ENCODE measurements at places on chromosomes 3 and 15.

DNA sequence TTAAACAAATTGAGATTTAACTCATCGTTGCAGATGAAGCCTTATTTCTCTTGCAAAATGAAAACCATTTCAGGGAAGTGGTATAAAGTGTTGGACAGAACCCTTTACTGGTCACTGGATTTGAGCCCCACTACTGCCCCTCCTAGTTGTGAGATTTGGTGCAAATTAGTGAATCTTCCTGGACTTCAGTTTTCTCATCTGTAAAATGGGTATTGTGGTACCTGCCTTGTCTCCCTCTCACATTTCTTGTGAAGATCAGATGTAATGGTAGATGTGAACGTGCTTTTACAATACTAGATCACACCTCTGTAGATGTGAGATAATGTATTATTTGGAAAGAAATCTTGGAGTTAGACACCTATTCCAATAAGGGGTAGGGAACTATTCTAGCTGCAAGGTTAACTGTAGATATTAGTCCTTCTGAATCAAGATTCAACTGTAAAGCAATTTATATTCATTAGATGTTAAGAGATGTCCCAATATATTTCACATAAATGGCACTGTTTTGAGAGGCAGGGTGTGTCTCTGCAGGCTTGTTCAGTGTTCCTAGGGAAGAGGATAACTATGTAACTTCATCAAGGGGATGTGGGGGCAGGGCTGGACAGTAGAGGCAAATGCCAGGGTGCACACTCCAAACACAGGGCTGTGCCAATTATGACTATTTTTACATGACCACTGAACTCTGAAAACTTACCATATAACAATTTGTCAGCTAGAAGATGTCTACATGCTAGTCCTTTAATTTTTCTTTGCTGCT is 112.4 kb upstream of the PFN2 start:
- H3K36me3 ChIP-seq: no peaks in the 10 kb centered on the region
- H3K4me3 ChIP-seq: no peak overlapping the region
- H3K27me3 ChIP-seq: no peaks in the 10 kb centered on the region
- DNase-seq: no peak

- no peaks in the 10 kb centered on the region for H3K36me3 ChIP-seq
- H3K27ac ChIP-seq: no peak overlapping the region
- H3K27me3 ChIP-seq: peaks cover 11% of the 10 kb centered on the region
- no peak for DNase-seq
These were observed 504.9 kb upstream of the SEMA6D start for GRCh38 chr15:47212222-47213010.

- H3K27ac ChIP-seq: no peak overlapping the region
- H3K4me3 ChIP-seq: no peak overlapping the region
- no peak for DNase-seq
- H3K4me1 ChIP-seq: peaks cover 7% of the 10 kb centered on the region
- no peaks in the 10 kb centered on the region for H3K36me3 ChIP-seq
- no peaks in the 10 kb centered on the region for H3K27me3 ChIP-seq
These were observed 60.4 kb upstream of the CHD2 start for GRCh38 chr15:92839696-92840095.

DNA sequence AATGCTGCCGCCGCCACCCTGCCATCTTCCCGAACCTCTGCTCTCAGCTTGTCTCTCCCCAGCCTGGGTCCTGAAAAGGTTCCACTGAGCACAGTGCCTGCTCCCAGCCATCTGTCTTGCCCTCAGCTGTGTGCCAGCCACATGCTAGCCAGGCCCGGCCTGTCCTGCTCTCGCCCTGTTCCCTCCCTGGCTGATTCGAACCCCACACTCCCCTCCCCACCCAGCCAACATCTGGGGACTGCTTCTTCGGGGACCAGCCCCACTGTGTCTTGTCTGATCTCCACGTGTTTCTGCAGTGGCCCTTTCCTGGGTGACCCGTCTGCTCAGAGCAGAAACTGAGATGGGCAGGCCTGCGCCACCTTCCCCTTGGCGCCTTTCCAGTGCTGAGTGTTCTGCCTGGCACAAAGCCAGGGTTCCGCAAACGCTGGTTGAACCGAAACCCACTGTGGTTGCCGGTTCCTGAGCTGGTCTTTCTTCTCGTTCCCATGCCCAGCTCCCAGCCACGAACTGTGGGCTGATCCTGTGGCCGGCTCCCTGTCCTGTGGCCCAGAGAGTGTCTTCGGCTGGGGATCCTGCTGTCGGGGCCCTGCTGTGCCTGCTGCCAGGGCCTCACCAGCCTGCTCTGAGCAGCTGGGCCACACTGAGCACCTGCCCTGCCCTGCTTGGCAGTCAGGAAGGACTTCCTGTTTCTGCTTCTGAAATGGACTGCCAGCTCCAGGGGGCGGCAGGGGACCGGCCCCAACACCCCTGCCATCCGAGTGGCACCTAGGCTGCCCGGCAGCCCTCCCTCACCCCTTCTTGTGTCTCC is 62.7 kb upstream of the KLF13 start:
- peak overlapping the region; percentile 14 for H3K27ac ChIP-seq
- peak; percentile 77 for DNase-seq
- H3K27me3 ChIP-seq: no peaks in the 10 kb centered on the region
- H3K4me1 ChIP-seq: peaks cover 9% of the 10 kb centered on the region
- H3K4me3 ChIP-seq: no peak overlapping the region
- no peaks in the 10 kb centered on the region for H3K36me3 ChIP-seq

GRCh38 chr15:57548835-57549234 is 42.9 kb upstream of the MYZAP start:
- H3K4me3 ChIP-seq: no peak overlapping the region
- H3K4me1 ChIP-seq: peaks cover 25% of the 10 kb centered on the region
- H3K36me3 ChIP-seq: no peaks in the 10 kb centered on the region
- DNase-seq: no peak
- H3K27me3 ChIP-seq: no peaks in the 10 kb centered on the region
- no peak overlapping the region for H3K27ac ChIP-seq

- H3K4me1 ChIP-seq: peaks cover 8% of the 10 kb centered on the region
- no peaks in the 10 kb centered on the region for H3K27me3 ChIP-seq
- no peak overlapping the region for H3K27ac ChIP-seq
- H3K36me3 ChIP-seq: no peaks in the 10 kb centered on the region
- DNase-seq: no peak
- H3K4me3 ChIP-seq: no peak overlapping the region
These were observed 30.5 kb upstream of the GALNT15 start for GRCh38 chr3:16143861-16144447.

GRCh38 chr15:84727429-84727828 is 11.5 kb upstream of the SEC11A start:
- DNase-seq: no peak
- no peak overlapping the region for H3K27ac ChIP-seq
- H3K4me1 ChIP-seq: peaks cover 12% of the 10 kb centered on the region
- H3K27me3 ChIP-seq: no peaks in the 10 kb centered on the region
- H3K36me3 ChIP-seq: no peaks in the 10 kb centered on the region

DNA sequence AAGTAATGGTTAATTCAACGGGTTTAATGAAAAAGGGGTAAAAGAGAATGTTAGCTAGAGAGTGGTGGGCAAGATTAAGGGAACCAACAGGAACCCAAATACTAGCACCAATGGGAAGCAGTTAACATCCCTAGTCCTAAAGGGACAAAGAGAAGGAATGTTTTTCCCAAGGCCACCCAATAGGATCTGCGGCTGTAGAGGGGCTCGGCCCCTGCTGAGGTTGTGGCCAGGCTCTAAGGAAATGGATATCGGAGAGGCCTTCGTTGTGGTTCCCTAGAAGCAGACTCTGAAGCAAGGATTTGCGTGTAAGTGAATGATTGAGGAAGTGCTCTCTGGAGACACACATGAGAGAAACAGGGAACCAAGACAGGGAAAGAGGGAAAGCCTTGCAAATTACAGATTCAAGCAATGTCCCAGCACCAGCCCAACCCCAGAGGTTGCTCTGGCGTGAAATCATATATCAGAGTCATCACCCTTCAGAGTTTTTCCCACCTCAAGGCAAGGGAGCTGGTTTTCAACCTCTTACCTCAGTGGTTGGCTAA is 83.6 kb upstream of the TNIK start:
- no peak overlapping the region for H3K4me3 ChIP-seq
- no peak overlapping the region for H3K27ac ChIP-seq
- no peaks in the 10 kb centered on the region for H3K27me3 ChIP-seq
- H3K36me3 ChIP-seq: no peaks in the 10 kb centered on the region
- no peak for DNase-seq

DNA sequence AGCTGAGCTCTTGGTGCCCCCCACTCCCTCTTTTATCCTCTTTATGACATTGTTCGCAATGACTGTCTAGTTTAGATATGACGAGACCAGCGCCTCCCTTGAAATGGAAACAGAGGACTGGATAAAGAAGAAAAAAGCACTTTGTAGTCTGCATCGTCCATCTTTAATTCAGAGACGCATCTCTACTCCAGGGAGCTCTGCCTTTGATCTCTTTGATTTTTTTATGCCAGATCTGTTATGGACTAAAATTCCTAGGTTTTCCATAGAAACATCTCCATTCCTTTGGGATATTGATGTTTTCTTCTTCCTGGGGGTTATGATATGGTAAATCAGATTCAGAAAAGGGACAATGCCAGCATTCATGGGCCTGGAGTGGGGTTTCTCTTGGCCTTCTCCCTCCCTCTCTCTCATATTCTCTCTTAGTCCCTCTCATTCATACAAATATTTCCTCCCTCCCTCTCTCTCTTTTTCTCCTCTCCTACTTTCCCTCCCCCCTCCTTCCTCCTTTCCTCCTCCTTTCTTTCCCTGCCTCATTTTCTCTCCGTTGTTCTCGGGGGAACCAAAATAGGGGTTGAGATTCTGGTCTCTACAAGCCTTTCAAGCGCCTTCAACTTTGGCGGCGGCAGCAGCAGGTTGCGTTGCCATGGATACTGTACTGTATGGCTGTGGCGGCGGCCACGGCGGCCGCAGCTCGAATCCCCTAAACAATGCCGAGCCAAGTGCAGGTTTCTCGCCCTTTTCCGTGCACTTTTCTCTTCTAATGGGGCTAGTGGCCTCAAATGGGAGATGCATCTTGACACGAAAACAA is 45.5 kb downstream of the ZIC4 start:
- no peaks in the 10 kb centered on the region for H3K36me3 ChIP-seq
- H3K4me3 ChIP-seq: no peak overlapping the region
- no peak overlapping the region for H3K27ac ChIP-seq
- H3K27me3 ChIP-seq: peaks cover 96% of the 10 kb centered on the region
- DNase-seq: no peak

GRCh38 chr3:32780071-32780734 is 37.6 kb upstream of the TRIM71 start:
- no peak overlapping the region for H3K27ac ChIP-seq
- DNase-seq: no peak
- H3K27me3 ChIP-seq: no peaks in the 10 kb centered on the region

- H3K4me1 ChIP-seq: no peaks in the 10 kb centered on the region
- no peak for DNase-seq
These were observed 99.2 kb upstream of the NUDT16 start for GRCh38 chr3:131282379-131282778.

DNA sequence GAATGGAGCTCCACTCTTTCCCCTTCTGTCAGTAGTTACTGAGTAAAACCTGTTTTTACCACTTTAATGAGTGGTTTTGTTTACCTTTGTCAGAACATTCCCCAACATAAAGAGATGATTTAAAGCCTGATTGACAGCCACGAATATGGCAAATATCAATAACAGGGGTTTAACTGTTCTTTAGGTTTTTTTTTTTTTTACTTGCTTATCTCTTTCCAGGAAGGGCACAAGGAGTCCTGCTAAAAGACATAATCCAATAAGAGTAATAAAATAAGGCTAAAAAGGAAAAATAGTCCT is 11.5 kb upstream of the UBE2Q2 start:
- DNase-seq: no peak
- no peak overlapping the region for H3K27ac ChIP-seq
- H3K27me3 ChIP-seq: no peaks in the 10 kb centered on the region
- H3K4me1 ChIP-seq: peaks cover 19% of the 10 kb centered on the region

- H3K36me3 ChIP-seq: no peaks in the 10 kb centered on the region
- no peaks in the 10 kb centered on the region for H3K4me1 ChIP-seq
- DNase-seq: no peak
- H3K27me3 ChIP-seq: no peaks in the 10 kb centered on the region
These were observed 171.4 kb upstream of the HES1 start for GRCh38 chr3:193964517-193964880.

DNA sequence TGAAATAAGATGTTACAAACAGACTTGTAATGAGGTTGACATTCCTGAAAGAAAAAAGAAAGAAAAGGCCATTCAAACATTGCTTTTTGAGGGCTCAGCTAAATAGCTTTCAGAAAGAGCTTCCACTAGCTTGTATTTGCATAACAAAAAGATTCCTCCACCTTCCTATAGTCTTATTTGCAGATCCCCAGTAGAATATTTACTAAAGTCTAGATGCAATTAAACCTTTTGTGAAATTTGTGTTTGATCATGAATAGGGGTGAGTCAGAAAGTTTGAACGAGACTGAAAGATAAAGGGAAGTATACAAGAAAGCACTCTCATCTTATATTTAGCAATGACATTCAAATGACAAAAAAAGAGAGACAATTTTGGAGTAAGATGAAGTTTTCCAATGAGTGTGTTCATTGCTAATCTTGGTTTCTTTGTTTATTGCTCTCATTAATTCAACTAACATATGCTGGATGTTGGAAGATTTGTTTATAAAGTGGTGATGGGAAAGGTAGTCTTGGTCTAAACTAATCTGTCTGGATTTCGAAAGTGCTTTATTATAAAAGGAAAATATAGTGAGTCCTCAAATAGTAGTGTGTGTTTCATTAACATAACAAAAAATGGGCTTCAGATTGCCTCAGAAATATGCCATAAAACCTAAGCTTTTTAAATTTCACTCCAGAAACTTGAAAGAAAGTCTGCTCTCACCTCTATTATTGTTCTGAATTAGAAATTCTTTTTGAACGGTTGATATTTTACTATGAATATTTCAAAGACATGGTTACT is 9.1 kb upstream of the CADPS start:
- no peaks in the 10 kb centered on the region for H3K4me1 ChIP-seq
- H3K36me3 ChIP-seq: no peaks in the 10 kb centered on the region
- DNase-seq: no peak

DNA sequence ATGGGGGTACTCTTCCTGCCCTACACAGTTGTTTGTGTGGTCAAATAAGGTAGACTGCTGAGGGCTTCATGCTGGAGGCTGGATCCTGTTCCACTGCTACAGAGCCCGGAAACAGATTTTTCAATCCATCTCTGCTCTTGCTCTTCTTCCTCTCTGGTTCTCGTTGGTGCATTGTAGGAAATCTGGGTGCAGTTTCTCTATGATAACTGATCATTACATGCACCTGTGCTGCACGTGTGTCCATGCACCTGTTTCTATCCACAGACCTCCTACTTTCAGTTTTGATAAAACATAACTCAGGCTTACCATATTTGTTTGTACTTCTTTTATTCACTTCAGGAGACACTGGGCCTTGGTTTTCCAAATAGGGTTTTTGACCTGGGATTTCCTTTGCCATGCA is 21.3 kb downstream of the MINAR1 start:
- no peak overlapping the region for H3K4me3 ChIP-seq
- no peak overlapping the region for H3K27ac ChIP-seq

DNA sequence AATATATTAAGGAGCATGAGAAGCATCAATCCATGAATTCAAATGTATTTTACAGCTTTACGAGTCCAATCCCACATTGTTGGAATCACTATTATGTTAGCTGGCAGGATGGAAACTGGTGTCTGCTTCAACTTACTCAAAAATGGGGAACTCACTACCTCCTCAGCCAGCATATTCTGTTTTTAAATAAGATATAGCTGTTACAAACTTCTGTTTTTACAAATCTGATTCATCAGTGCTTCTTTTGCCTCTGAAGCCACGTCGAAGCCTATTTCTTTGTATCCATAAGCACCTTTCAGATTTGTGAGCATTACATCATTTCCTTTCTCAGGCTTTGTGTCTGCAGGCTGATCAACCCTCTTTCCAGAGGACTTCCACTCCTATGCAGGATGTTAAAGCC is 105.9 kb downstream of the TPRG1 start:
- peaks cover 34% of the 10 kb centered on the region for H3K4me1 ChIP-seq
- no peak for DNase-seq
- peak overlapping the region; percentile 90 for H3K27ac ChIP-seq
- H3K4me3 ChIP-seq: no peak overlapping the region
- H3K36me3 ChIP-seq: no peaks in the 10 kb centered on the region
- H3K27me3 ChIP-seq: no peaks in the 10 kb centered on the region

Data from RWPE2 (cell line).